Renal pelvis (tissue), 12 donors: ENCODE measurements at places on chromosomes 3 and 15. TPM values are rescaled to one million over a fixed set of nuclear protein-coding genes. Genes with fewer than 3 reads are reported as not detected.

- DNase-seq = no peak
Observed at GRCh38 chr15:43277901-43278300, 11.2 kb upstream of the TGM5 start.

DNA sequence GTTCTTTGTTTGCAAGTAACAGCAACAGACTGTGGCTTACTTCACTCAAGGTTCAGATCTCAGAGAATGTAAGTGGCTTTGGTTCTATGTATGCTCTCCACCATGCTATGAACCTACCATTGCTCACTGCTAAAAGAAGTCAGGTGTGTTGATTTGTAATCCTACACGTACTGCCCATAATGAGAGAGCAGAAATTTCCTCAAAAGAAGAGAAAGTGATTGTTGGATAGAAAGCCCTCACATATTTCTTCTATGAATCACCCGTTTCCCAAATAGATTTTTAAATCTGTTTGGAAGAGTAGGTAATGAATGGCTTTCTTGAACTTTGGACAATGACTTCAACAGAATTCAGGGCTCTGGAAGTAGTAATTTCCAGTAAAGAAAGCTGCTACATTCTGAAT is 565.4 kb downstream of the ROBO2 start:
- DNase-seq = no peak

GRCh38 chr15:31360843-31361763 is 34.5 kb downstream of the KLF13 start:
- no peak for DNase-seq

DNA sequence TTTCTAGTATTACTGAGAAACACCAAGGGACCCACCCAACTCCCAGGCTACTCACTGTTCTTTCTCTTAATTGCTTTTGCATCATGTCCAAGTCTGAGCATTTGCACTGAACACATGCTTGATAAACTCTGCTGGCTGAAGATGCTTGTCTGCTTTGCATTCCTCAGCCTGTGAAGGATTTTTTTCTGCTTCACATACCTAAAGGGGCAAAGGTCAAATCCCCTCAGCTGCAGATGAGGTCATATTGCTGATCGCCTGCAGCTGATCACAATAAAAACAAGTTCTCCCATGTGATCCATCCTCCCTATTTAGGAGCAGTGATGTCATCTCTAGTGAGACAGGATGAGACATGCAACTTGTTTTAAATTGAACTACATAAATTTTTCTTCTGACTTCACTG is 84.6 kb upstream of the DCBLD2 start:
- peak; percentile 36 for DNase-seq

DNA sequence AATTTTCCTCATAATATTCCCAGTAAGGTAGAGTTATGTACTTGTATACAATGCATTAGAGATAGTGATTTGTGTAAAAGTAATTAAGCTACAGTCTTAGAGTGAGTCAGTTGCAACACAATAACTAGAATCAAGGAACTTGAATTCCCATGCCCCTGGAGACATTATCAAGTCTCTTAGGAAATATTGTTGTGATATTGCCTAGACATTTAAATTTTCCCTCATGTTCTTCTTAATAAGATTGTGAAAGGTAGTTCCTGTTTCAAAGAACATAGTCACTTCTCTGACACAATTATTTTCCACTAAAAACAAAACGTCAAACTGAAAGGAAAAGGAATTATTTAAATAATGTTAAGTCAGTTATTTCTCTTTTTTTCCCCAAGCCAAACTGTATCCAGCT is 13.0 kb upstream of the ATP1B3 start:
- no peak for DNase-seq

DNA sequence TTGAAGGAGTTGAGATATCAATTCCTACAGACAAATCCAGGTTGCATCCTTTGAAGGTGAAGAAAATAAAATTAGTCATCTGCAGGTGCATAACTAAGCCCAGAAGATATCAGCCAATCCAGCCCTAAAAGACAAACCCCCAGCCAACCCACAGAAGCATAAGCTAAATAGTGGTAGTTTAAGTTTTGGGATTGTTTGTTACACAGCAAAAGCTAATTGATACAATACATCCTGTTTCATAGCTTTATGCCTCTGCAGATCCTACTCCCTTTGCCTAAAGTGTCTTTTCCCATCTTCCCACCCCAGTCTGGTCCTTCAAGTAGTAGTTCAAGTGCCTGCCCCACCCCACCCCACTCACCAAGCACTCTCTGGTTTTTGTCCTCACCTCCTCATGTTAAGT is 48.6 kb upstream of the CAPN7 start:
- DNase-seq = no peak

DNA sequence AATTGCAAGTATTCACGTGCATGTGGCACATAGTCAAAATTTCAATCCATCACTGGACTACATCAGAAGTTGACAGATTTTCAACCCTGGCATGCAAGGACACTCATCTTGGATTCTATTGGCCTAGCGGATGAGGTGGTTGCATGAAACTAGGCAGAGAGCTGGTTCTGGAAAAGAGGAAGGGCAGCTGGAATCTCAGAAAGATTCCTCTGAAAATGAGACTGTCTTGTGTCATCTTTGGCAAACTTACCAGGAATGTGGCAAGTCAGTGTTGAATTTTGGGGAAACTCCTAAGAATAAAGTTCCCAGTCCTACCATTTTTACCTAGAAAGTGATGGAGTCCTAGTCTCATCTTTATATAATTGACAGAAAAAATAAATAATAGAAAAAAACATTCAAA is 384.3 kb upstream of the NR2F2 start:
- DNase-seq = no peak

- peak; percentile 60 for DNase-seq
Observed at GRCh38 chr3:13452490-13453335, 27.4 kb upstream of the HDAC11 start.

GRCh38 chr15:27089676-27090075 is 118.7 kb downstream of the GABRG3 start:
- DNase-seq = no peak

DNA sequence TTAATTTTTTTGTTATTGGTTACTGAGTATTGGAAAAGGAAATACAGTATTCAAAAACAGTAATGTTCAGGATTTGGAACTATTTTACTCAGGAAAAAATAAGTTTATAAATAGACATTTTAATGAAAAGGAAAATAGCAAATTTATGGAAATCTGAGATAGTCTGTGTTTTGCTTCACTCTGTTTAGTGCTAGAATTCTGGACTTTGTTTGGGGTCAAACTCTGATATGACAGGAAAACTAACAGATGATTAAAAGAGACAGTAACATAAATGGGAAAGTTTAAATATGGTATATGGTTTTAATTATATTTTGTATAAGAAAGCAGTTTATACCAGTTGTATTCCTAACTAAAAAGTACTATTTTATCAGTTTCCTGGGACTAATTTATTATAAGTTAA is 17.4 kb downstream of the SETD5 start:
- no peak for DNase-seq

DNA sequence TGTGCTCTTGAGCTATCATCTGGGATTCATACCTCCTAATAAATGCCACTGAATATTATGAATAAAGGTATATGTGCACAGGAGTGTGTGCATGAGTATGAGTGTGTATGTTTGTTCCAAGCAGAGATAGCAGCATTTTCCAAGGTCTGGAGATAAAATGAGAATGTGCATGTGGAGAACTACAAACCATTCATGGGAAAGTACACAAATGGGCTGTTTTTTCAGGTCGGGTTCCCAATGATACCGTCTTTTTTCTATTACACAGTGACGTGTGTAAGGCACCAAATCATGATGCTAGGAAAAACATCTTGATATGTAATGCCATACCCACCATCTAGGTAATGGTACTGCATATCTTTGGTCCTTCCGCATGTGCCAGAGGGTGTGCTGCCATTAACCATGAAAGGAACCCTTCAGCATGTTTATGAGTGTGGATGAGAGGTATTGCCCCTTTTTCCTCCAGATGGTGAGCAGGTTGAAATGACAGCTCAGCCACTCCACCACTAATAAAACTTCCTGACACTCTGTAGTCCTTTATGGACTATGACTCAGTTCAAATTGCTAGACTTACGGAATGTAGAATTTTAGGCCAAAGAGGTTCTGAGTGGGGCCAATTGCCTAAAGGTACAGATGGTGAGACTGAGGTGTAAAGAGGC is 36.4 kb upstream of the COPB2 start:
- no peak for DNase-seq

DNA sequence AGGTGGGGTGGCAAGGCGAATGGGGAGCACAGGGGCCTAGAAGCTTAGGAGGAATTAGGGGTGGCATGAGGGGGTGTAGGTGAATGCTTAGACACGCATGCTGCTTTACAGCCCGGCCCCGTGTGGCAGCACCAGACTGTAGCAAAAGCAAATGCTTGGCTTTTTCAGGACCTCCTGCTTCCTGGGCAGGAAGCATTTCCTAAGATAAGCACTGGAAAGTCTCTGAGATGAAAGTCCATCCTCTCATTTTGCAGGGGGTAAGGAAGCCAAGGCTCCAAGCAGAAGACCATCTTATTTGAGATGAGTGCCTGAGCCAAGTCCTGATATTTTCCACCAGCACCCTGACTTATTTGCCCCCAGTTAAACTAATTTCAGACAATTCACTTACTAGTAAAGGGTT is 12.9 kb downstream of the SSUH2 start:
- DNase-seq = no peak

DNA sequence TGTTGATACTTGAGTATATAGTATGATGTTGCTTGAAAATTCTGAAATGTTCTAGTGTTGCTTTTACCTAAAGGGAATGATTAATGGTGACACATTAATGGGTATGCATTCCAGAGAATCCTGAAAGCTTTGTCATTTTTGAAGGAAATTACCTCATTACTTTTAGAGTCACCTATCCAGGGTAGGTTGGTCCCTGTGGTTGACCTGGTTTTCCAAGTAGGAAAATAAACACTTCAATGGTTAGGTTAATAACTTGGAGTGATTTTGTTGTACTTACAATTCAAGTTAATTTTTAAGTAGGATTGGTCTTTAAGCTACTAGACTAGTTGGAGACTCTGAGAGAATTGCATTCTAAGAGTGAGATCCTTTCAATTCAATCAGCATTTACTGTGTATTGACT is 31.0 kb downstream of the MITF start:
- DNase-seq = peak; percentile 73

- peak; percentile 41 for DNase-seq
Observed at GRCh38 chr15:75928680-75929608, 25.3 kb downstream of the FBXO22 start.

- DNase-seq = no peak
Observed at GRCh38 chr15:70142072-70142321, 44.3 kb upstream of the TLE3 start.

DNA sequence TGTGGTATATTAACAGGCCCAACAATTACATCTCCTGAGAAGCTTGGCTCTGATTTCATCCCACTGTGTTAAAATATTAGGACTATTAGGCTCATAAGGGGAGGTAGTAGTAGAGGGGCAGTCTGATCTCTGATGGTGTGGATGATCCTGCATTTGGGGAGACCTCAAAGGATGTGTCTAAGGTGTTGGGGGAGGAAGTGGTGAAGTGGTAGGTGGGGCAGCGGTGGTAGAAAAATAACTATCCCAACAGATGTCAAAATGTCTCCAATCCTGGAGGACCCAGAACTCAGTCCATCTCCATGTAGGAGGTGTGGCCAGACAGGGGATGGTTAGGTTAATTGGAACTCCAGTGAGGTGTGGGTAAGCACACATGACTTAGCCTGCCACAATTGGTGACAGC is 10.4 kb upstream of the IQCF6 start:
- DNase-seq = no peak

DNA sequence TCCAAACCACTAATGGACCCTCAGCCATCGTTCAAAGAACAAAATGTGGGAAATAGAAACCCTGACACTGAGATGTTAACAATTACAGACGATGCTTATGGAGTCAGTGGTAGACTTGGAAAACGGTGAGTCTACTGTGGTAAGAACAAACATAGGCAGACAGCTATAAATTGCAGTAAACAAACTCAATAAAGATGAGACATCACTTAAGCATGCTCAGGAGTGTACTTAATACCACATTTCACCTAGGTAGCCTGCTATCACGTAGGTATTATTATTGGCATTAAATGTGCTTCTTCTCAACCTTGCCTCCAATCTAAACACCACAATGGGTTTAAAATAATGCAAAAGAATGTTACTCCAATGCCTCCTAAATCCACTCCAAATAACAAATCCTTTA is 2.5 kb downstream of the OSBPL10 start:
- DNase-seq = no peak

DNA sequence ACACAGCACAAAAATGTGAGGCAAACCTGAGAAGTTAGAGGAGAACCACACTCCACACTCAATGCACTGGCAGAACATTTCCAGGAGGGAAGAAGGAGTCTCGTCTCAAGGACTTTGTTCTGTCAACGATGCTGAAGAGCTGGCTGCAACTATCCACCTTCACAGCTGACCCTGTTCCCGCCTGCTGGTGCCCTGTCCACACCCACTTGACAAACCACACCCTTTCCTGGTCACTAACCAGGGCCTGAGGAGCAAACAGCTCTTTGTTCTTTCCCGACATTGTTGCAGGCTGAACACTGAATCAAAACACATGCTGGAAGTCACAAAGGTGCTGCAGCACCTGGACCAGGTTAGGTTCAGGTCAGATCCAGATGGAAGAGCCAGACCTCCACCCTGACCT is 92.6 kb upstream of the ARRDC4 start:
- DNase-seq = no peak

- DNase-seq = no peak
Observed at GRCh38 chr3:2535206-2535605, 436.5 kb downstream of the CNTN4 start.

GRCh38 chr3:76310667-76311066 is 525.3 kb upstream of the ZNF717 start:
- DNase-seq = no peak

DNA sequence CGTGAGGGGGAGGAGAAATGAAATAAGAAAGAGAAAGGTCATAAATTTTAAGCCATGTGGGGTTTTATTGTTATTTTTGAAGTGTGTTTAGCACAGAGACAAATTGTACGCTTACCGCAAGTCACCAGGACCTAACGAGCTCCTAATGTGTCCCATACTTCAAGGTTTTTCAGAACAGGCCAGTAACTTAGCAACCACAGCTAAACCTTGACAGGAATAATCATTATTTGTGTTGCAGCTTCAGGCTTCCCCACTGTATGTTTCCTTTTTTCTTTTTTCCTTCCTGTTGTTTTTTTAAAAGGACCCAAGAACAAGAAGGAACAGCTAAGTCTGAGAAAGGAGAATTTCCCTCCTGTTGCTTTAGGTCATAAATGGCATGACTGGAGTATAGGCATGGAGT is 160.8 kb downstream of the TUSC7 start:
- no peak for DNase-seq

GRCh38 chr15:63601704-63602185 is 4.6 kb downstream of the FBXL22 start:
- no peak for DNase-seq

CYP11A1 gene
- 1.6 TPM for polyA plus RNA-seq

ARGFX gene
- polyA plus RNA-seq = not detected

GOLGA6A gene
- polyA plus RNA-seq = not detected

PLXND1 gene
- polyA plus RNA-seq = 137 TPM

AQP9 gene
- polyA plus RNA-seq = 0.56 TPM

GOLGA6L7 gene
- 0.19 TPM for polyA plus RNA-seq

RFTN1 gene
- polyA plus RNA-seq = 25.1 TPM

LMAN1L gene
- polyA plus RNA-seq = not detected

LYZL4 gene
- not detected for polyA plus RNA-seq

DNAJB11 gene
- 68.7 TPM for polyA plus RNA-seq

KY gene
- 2.0 TPM for polyA plus RNA-seq
